ENCODE measurements at places on chromosomes 11 and 22.

DNA sequence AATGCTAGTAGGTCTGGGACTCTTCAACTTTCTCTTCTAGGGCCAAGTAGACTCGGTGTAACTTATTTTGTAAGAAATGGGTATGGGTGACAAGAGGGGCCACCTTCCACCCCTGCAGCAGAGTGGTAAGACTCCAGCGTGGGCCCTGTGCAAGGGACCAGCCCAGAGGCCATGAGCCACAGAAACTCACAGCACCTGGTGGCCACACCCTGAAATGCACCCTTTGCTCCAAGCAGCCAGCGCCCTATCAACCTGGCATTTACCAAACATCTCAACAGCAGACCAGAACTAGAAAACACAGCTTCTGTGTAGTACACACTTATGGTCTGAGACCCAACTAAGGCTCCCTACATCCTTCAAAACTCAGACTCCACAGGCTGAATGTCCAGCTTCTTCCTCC is 5.7 kb downstream of the CDCA5 start:
- peak; percentile 63 for DNase-seq

DNA sequence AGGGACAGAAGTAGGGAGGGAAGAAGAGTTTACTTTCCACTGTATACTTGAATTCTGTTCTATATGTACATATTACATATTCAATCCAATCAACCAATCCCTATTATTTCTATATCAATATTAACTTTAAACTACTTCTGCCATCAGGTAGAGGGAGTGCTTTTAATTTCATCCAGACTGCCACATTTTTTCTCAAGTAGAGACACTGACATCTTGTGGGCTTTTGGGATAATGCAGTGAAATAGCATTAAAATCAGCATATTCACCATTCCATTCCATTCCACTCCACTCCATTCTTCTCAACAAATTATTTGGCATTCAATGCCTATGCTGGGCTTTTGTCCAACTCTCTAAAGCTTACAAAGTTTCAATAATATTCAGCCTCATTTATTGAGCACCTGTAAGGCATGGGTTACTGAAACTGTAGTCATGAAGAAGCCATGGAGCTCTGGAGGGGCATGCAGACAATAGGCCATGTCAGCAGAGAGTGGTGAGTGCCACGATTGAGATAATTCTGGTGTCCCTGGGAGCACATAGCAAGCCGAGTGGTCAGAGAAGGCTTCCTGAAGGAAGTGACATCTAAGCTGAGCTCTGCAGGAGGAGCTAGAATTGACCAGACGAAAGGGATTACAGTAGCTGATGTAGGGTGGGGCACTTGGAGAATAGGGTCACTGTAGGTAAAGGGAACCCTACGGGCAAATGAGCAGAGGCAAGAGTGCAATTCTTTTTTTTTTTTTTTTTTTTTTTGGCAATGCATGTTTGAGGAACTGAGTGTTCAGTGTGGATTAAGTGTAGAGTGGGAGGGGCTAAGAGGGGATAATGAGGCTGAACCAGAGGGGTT is 12.8 kb upstream of the CLPB start:
- DNase-seq: no peak

GRCh38 chr11:68013611-68014156 is 3.6 kb downstream of the ALDH3B1 start:
- no peak for DNase-seq

GRCh38 chr11:4060182-4060923 is 34.2 kb upstream of the RRM1 start:
- DNase-seq: no peak

DNA sequence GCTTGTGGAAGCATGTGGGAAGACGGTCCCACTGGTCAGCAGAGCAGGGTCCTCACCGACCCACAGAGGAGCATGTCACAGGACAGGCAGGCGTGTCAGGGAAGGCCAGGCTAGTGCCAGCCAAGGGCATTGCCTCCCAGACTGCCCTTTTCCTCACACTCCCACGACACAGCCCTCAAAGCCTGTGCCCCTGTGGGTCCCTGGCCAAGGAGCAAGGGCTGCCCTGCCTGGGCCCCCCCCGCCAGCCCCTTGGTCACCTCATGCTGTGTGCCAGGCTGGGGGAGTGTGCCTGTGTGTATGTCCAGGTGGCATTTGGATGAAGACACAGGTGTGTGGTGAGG is 74.7 kb downstream of the MED15 start:
- DNase-seq: no peak

DNA sequence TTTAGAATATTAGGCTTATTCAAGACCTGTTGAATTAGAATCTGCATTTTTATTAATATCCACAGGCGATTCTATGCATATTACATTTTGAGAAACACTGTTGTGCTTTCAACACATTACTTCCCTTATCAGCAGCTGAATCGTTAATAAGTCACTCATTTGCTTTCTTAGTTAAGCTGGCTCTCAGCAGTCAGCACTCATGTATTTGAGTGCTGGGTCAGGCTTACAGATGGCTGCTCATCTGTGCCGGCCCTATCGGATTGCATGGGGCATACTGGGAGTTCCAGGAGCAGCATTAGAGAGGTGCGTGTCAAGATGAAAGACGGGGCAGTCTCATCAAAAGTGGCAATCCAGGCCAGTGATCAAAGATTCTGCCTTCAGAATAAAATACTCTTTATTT is 10.8 kb upstream of the OR51L1 start:
- no peak for DNase-seq

- DNase-seq: no peak
Observed at GRCh38 chr11:72112978-72113808, 698 bp upstream of the ANAPC15 start.

DNA sequence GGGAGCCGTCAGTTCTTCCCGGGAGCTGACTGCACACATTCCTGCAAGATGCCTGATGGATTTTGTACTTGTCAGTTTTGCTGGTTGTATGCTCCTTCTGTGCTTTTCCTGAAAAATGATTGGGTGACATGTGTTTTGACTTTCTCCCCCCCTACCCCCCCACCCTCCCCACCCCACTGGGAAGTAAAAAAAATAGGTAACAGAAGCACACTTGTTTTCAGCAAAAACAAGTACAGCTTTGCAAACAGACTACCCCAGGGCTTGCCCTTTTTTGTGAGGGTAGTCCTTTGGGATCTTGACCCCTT is 1.1 kb downstream of the PPFIA1 start:
- DNase-seq: no peak

- no peak for DNase-seq
Observed at GRCh38 chr11:59138643-59139042, 4.0 kb upstream of the FAM111A start.

DNA sequence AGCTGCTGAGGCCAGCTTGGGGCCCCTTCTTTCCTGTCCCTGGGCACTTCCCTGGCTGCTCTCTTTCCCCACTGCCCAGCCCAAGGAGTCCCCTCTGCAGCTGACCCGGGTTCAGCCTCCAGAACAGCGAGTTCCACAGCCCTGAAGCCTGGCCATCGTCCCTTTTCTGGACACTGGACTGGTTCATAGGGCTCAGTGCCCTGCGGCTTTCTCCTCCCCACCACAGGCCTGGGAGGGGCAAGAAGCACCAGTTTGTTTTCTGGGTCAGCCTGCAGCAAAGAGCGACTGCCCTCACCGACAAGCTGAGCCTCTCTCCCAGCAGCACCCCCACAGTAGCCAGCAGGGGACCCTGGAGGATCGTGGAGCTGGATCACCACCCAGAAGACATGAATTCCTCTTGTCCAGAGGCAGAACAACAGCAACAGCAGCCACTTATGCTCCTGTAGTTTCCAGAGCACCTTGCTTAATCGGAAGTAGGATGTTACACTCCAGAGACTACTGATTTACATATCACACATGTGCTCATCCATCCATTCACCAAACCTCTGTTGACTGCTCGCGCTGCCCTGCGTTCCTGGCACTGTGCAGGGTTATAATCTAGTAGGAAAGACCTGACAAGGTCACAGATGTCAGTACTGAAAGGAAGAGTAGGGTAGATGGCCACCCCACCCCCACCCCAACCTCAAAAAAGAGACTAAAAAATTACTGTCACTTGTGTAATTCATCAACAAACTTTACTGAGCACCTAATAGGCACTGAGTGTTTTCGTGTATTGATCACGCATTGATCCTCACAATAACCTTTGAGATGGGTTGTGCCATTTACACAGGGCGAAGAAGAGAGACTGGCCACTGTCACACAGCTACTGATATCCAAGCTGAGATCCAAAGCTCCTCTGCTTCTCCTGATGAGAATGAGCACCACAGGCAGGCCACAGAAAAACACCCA is 13.0 kb upstream of the CXCR5 start:
- peak; percentile 55 for DNase-seq

DNA sequence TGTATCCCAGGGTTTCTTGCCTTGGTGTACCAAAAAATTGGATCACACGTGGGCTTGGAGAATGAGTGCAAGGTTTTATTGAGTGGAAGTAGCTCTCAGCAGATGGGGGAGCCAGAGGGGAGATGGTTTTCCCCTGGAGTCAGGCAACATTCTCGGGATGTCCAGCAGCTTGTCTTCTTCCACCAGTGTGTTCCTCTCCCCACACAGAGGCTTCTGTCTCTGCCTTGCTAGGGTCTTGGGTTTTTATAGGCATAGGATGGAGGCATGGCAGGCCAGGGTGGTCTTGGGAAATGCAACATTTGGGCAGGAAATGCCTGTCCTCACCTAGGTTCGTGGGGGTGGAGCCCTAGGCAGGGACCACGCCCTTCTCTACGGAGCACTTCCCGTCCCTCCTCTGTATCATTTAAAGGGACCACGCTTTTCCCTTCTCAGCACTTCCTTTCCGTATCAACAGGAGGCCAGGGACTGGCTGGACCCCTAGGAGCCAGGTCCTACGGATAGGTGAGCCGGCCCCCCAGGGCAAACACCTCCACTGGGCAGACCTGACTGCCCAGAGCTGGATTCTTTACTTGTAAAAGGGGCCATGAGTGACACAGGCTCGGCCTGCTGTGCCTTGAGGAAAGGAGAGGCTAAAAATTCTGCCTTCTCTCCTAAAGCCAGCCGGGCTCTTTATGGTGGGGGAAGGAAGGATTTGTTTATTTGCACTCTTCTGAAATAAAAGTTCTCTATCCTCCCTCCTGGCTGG is 55.3 kb upstream of the CCDC188 start:
- DNase-seq: peak; percentile 63

DNA sequence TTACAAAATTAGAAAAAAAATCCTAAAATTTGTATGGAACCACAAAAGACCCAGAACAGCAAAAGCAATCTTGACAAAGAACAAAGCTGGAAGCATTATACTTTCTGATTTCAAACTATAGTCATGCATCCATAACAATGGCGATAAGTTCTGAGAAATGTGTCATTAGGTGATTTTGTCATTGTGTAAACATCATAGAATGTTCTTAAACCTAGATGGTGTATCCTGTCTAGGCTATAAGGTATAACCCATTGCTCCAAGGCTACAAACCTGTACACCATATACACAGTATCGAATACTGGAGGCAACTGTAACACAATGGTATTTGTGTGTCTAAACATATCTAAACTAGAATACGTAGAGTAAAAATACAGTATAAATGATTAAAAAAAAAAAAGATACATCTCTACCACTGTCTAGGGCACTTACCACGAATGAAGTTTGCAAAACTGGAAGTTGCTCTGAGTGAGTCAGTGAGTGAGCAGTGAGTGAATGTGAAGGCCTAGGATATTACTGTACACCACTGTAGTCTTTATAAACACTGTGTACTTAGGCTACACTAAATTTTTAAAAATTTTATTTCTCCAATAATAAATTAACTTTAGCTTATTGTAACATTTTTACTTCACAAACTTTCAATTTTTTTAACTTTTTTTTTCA is 18.1 kb upstream of the SC5D start:
- DNase-seq: no peak

DNA sequence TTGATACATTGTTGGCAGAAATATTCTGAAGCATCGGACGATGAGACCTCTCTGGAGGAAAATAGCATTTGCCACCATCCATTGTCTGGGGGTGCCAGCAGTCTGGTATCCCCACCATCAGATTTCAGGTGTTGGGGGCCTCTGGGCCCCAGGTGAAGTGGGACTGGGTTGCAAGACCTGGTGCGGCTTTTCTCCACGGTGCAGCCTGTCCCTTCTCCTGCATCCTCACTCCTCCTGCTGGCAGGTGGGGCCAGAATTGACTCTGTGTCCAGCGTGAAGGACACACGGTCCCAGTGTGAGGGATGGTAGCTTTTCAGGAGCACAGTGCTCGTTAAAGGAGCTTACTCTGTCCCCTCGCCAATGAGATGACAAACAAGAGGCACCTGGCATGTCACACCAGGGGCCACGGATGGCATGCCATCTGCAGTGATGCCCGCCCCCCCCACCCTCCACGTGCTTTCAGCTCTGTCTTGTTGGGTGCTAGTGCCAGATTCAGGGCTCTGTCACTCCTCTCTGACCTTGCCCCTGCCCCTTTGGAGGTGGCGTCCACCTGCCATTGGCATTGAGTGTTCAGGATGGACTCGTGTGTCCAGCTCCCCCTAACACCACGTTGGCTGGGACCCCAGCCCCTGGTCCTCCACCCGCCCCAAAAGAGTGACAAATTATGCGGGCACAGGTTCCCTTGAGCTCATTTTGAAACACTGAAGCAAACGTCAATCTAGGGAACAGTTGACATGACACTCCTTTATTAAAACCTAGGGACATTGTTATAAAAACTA is 62.4 kb downstream of the PARVG start:
- DNase-seq: no peak

GRCh38 chr22:35539910-35540594 is 579 bp upstream of the RASD2 start:
- DNase-seq: peak; percentile 33

DNA sequence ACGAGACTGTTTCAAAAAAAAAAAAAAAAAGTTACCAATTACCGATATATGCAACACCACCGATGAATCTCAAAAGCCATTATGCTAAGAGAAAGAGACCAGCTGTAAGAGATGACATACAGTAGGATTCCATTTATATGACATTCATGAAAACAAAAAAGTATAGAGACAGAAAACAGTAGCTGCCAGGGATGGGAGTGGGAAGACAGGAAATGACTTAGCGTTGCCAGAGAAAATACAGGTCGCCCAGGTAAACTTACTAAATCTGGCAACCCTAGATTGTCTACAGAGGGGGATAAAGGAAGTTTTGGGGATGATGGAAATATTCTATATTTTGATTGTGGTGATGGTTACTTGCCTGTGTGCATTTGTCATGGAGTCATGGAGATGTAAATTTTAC is 7.9 kb upstream of the C11orf24 start:
- DNase-seq: no peak
